T-helper 17 cell (primary cell): ENCODE measurements at places on chromosomes 2 and 18.
A peak's percentile ranks its signal among the peaks of the same experiment; 100 is the strongest.

DNA sequence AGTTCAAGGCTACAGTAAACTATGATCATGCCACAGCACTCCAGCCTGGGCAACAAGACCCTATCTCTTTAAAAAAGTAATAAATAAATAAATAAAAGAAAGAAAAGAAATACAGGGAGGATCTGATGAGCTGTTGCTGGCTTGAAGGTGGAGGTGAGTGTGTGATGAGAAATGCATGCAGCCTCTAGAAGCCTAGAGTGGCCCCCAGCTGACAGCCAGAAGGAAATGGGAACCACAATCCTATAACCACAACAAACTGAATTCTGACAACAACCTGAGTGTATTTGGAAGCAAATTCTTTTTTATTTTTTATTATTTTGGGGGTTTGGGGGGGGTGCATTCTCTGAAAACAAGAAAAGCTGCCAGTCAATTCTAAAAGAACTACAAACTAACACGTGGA is 14.6 kb downstream of the NOL10 start:
- peaks cover 19% of the 10 kb centered on the region for H3K4me1 ChIP-seq
- H3K27me3 ChIP-seq, result no peaks in the 10 kb centered on the region
- H3K4me3 ChIP-seq, result no peak overlapping the region
- DNase-seq, result no peak
- H3K36me3 ChIP-seq, result peaks cover 2% of the 10 kb centered on the region
- no peak overlapping the region for H3K27ac ChIP-seq

DNA sequence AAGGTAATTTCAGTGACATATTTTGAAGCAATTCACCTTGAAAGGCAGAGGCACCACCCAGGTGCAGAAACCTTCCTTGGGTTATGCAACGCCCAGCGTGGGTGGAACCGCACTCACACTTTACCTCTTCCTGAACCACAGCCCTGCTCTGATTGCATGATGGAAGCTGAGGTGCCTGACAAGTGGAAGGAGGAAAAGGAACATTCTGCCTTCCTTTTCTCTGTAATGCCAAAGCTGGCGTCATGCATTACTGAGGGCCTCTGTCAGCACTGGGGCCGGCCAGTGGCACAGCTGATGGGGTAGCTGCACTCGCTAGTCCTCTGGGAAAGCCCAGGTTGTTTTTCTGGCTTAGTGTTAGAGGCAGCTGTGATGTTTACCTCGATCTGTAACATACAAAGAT is 266.5 kb downstream of the NEDD4L start:
- H3K4me3 ChIP-seq, result peak overlapping the region; percentile 73
- peaks cover 19% of the 10 kb centered on the region for H3K4me1 ChIP-seq
- no peaks in the 10 kb centered on the region for H3K27me3 ChIP-seq
- DNase-seq, result no peak
- H3K27ac ChIP-seq, result peak overlapping the region; percentile 86

GRCh38 chr2:105739944-105740530 is 4.7 kb upstream of the NCK2 start:
- H3K36me3 ChIP-seq, result no peaks in the 10 kb centered on the region
- no peak for DNase-seq
- no peaks in the 10 kb centered on the region for H3K27me3 ChIP-seq
- peak overlapping the region; percentile 99 for H3K27ac ChIP-seq

DNA sequence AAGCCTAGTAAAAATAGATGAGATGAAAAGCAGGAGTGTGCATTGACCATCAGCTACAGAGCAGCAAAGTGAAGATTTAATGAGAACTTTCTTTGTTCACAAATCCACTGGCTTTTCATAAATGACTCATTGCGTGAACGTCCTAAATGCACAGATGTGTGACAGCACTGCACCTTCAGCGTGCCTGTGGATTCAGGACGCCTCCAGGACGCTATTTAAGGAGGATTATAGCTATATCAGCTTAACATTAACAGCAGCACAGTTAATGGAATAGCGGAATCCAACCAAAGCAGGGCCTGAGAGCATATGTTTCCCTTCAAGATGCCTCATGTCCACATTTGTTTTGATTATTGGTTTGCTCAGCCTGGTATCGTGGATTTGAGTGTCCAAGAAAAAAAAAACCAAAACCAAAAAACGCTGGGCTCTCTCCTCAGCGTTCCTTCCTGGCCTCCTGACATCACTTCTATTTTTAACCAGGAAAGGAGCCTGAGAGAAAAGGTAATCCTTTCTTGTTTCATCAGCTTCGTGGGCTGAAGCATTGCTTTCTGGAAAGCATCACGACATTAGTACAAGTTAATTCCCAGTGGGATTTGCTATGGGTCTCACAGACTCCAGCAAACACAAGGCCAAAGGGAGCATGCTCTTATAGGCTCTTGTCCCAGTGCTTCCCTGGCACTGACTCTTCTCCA is 447.0 kb upstream of the SMIM21 start:
- no peaks in the 10 kb centered on the region for H3K36me3 ChIP-seq
- DNase-seq, result no peak
- no peaks in the 10 kb centered on the region for H3K27me3 ChIP-seq
- H3K27ac ChIP-seq, result no peak overlapping the region
- H3K4me3 ChIP-seq, result no peak overlapping the region

- no peaks in the 10 kb centered on the region for H3K4me1 ChIP-seq
- no peaks in the 10 kb centered on the region for H3K27me3 ChIP-seq
- H3K4me3 ChIP-seq, result no peak overlapping the region
- H3K27ac ChIP-seq, result no peak overlapping the region
These were observed 748.1 kb upstream of the LRATD1 start for GRCh38 chr2:13884291-13884976.

GRCh38 chr2:220894069-220894468 is 678.0 kb downstream of the EPHA4 start:
- H3K4me3 ChIP-seq, result no peak overlapping the region
- no peaks in the 10 kb centered on the region for H3K4me1 ChIP-seq
- DNase-seq, result no peak
- no peaks in the 10 kb centered on the region for H3K36me3 ChIP-seq
- H3K27ac ChIP-seq, result no peak overlapping the region
- H3K27me3 ChIP-seq, result peaks cover 5% of the 10 kb centered on the region
